ENCODE measurements at places on chromosomes 5 and 9.

DNA sequence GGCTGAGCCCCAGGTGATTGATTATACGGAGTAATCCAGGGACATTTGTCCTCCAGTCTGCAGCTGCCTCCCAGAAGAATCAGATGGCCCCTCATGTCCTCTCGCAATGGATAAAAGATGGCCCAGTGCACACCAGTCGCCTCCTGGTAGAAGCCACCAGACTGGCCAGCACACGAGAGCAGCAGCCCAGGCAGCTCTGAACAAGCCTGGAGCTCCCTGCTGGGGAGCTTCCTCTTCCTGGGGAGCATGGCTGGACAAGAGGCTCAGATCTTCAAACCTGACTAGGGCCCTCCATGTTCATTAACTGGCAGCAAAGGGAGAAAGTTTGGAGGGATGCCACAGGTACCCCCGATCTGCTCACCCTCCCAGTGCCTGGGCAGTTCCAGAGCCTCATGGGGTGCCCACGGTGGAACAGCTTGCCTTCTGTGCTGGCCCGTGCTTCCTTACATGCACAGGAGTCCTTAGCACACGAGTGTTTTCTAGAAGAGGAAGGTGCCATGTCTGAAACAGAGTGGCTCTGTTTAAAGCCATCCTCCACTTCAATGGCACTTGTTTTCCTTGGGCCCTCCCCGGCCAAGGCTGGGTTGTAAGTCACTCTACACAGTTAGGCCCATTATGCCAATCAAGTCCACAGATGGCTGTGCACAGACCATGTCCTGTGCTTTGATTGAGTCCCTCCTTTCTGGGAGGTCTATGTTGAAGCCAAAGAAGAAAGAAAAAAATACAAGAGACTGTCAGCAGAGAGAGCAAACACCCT is 75.6 kb downstream of the PRRT1B start:
- no peak for DNase-seq

- DNase-seq = no peak
Observed at GRCh38 chr5:148625250-148625649, 29.1 kb downstream of the HTR4 start.

DNA sequence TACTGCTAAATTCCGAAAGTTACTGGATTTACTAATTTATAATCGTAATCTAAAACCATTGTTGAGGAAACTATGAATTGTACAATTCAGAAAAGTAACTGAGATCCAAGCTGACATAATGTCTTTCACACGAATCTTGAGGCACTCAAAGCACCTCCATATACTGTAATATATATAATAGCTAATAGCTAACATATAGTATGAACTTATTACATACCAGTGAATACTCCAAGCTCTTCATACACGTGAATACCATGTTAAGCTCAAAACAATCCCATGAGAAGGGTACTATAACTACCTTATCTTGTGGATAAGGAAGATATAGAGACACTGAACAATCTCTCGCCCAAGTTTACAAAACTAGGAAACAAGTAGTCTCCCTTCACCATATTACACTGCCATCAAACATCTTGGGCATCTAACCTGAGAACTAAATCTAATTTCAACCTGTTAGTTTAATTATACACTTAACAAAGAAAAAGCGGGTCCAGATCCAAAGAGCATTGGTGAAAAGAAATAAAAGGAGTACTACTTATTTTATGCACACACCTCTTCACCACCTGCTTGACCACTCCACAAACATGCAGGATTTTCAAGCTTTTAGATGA is 1.0 kb downstream of the NUDCD2 start:
- no peak for DNase-seq

- no peak for DNase-seq
Observed at GRCh38 chr5:133155326-133155969, 103.6 kb downstream of the HSPA4 start.

- DNase-seq = no peak
Observed at GRCh38 chr5:87438231-87438630, 25.5 kb upstream of the CCNH start.

DNA sequence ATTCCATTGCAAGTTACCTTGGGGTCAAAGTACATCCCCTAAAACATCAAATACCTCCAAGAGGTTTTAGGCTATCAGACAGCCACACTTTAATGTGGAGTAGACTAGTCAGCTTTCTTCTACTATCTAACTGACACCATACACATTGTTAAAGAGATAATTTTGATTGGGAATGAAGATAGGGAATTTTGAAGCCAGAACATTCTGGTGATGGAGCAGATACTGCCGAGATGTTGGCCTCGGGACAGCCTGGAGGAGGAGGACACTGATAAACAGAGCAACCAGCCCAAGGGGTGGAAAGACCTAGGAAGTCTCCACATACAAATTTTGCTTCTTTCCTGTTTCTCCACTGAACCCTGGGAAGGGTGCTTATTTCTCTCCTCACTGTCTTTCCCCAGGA is 14.9 kb downstream of the TJP2 start:
- DNase-seq = no peak

DNA sequence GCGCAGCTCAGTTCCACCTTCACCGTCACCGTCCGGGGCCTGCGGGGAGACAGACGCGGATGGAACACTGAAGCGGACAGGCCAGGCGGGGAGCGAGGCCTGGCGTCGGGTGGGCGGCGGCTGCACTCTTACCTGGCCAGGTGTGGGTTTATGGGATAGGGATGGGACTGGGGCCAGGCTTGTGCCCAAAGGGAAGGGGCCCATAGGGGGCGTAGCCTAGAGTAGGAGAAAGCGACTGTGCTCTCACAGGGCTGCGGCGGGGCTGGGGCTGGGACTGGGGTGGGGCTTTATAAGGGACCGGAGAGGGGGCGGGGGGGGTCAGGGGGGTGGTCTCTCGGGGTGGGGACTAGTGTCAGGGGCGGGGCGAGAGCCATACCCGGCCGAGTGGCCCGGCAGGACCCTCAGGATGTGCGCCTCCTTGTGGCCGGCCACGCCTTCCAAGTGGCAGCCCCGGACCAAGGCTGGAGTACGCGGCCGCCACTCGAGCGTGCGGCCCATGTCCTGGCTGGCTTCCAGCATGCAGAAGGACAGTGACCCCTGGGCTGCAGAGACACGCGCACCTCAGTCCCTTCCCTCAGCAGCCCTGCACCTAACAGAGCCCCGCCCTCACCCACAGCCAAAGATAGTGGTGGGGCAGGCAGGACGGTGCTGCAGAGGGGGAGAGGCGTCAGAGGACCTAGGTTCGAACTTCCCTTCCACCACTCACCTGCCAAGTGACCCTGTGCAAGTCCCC is 22.8 kb downstream of the FPGS start:
- no peak for DNase-seq

DNA sequence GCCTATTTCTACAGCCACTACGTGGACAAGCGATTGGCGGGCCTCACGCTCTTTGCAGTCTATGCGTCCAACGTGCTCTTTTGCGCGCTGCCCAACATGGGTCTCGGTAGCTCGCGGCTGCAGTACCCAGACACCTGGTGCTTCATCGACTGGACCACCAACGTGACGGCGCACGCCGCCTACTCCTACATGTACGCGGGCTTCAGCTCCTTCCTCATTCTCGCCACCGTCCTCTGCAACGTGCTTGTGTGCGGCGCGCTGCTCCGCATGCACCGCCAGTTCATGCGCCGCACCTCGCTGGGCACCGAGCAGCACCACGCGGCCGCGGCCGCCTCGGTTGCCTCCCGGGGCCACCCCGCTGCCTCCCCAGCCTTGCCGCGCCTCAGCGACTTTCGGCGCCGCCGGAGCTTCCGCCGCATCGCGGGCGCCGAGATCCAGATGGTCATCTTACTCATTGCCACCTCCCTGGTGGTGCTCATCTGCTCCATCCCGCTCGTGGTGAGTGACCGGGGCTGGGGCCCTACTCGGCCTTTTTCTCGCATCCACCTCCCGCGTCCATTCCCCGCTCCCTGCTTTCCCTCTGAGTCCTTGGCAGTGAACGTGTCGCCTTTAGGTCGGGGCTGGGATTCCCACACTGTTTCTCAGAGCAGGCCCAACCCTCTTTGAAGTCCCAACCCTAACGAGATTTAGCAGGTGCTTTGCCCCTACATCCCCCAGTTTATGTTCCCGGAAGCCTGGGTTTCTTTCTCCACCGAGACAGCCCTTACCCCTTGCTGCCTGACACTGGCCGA is 1.8 kb downstream of the PTGER4 start:
- DNase-seq = no peak

GRCh38 chr5:158456241-158456640 is 597.3 kb upstream of the CLINT1 start:
- DNase-seq = no peak

DNA sequence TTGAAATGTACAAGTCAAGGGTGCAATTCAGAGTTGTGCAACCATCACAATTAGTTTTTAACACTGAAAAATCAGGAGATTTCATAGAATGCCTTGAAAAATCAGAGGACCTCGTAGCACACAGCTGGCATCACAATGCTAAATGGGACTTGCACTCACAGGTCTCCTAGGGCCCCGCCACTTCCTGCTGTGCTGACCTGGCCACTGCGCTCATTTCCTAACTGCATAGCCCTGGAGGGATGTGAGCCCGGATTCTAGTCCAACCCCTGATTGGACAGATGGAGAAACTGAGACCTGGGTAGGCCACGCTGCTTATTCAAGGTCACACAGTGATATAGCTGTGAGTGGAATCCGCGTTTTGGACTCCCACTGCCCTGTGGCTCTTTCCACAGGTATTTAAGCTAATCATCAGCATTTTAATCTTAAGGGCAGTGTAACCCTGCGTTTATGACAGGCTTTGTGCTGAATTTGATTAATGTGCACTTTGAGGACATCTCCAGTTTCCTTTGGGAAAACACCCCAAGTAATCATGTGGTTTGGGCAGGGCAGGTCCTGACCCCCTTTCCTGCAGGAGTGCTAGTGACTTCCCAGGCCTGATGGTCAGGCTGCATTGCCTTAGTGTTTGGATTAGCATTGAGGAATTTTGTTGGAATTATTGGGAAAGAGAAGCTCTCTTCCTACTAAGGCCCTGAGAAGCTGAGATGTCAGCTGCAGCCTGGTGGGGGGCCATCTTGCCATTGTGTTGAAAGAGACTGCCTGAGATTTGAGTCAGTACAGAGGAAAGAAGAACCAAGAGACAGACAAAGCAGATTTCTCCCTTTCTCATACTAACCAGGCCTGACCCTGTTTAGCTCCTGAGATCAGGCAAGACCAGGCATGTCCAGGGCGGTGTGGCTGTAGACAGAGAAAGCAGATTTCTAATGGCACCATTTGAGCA is 36.2 kb downstream of the STC2 start:
- DNase-seq = no peak

DNA sequence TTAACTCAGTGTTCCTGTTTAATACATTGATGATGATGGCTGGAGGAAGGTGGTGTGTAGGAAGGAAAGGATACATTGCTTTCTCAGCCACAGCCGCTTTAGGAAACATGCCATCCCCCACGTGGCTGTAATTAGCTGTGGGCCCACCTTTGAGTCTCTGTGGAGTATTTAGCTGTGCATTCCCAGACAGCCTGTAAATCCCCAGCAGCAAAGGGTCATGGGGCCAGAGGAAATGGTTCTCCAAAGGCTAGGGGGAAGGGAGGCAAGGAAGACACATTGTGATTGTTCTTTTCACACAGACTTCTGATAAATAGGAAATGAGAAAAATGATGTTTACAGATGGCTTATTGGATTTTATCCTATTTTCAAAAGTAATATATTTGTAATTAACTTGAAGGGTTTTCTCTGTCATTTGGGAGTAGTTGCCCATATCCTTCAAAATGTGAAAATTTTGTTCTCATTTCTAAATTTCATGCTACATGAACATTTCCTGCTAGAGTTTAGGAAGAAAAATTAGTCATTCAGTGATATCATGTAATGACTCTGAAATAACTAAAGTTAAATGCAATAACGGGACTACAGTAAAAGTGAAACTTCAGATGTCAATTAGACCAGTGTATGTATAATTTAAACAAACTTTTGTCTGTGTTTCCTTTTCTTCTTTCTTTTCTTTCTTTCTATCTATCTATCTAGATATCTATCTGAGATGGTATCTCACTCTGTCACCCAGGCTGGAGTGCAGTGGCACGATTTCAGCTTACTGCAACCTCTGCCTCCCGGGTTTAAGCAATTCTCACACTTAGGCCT is 24.3 kb upstream of the F2R start:
- DNase-seq = no peak

- no peak for DNase-seq
Observed at GRCh38 chr5:132877938-132878337, 4.5 kb downstream of the LEAP2 start.
